ENCODE measurements at places on chromosomes 4 and X.
A peak's percentile ranks its signal among the peaks of the same experiment; 100 is the strongest.

- no peak for DNase-seq
These were observed 65.3 kb downstream of the EFNB1 start for GRCh38 chrX:68894142-68894512.

DNA sequence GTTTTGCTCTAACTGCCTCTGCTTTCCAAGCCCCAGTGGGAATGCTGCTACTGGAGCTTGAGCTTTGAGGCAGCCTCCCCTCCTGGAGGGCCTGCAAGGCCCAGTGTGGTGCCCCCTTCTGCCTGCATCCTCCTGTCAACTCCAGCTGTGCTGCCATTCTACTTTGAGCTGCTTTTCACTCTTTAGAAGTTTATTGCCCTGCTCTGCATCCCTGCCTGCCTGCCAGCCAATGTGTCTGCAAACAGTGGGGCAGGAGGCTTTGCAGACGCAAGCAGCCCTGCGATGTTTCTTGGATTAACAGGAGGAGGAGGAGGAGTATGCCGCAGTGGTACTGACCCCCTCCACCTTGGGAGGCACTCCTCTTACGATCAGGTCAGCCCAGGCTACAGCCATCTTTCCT is 16.4 kb downstream of the TMEM31 start:
- no peak for DNase-seq

GRCh38 chr4:101911616-101912015 is 121.1 kb downstream of the BANK1 start:
- DNase-seq, result no peak

- no peak for DNase-seq
These were observed 66.4 kb downstream of the MOSPD2 start for GRCh38 chrX:14939644-14940043.

GRCh38 chr4:156710365-156711192 is 261.0 kb downstream of the PDGFC start:
- DNase-seq, result no peak

DNA sequence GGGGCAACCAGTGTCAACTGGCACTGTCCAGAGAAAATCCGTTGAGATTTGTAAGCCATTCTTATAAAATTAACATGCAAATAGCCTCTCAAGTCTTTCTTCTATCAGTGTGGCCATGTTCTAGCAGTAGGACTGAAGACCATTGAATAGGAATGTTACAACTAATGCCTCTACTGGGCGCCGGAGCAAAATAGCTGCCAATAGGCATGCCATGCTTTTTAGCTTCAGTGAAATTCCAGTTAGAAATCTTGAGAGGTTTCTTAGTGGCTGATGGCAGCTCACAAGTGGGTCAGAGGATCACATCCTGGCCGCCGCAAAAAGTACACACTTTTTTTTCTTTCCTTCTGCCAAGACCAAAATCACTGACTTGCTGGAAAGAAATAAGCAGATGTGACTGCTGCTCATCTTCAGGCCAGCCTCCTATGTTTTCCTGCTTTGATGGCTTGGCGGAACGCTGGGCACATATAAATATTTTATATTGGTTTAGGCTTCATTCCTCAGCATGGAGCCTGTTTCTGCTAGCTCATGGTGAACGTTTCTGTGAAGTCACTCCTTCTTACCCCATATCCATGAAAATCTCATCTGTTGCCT is 293.1 kb downstream of the TENM3 start:
- DNase-seq, result no peak

DNA sequence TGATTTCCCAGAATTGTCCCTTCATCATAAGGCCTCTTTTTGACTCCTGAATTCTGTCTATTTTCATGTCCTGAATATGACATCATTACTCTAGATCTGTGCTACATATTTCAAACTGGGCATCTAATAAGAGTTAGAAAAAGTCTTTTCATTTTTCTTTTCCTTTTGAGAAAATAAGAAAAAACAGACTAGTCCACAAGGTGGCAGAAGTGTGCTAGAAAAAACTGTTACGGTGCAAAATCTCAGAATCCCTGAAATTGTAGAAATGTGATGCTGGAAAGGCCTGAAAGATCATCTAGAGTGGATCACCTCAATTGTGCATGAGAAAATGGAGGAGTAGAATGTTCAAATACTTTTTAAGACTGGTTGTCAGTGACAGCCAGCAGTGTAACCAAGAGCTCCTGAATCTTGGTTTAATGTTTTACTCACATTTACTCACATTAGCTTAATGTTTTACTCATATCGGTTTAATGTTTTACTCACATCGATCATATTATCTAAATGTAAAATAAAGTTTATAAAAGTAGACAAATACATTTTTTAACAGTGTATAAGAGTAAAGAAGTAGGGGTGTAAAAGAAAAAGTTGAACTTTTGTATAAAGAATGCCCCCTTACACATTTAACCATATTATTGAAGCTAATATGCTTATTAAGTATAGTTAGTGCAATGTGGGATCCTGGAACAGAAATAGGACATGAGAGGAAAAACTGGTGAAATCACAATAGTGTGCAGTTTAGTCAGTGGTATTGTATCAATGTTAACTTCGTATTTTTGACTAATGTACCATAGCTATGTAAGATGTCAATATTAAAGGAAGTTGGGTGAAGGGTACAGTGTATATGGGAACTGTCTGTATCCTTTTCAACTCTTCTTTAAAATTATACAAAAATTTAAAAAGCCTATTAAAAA is 15.2 kb downstream of the ASB11 start:
- DNase-seq, result peak; percentile 19

DNA sequence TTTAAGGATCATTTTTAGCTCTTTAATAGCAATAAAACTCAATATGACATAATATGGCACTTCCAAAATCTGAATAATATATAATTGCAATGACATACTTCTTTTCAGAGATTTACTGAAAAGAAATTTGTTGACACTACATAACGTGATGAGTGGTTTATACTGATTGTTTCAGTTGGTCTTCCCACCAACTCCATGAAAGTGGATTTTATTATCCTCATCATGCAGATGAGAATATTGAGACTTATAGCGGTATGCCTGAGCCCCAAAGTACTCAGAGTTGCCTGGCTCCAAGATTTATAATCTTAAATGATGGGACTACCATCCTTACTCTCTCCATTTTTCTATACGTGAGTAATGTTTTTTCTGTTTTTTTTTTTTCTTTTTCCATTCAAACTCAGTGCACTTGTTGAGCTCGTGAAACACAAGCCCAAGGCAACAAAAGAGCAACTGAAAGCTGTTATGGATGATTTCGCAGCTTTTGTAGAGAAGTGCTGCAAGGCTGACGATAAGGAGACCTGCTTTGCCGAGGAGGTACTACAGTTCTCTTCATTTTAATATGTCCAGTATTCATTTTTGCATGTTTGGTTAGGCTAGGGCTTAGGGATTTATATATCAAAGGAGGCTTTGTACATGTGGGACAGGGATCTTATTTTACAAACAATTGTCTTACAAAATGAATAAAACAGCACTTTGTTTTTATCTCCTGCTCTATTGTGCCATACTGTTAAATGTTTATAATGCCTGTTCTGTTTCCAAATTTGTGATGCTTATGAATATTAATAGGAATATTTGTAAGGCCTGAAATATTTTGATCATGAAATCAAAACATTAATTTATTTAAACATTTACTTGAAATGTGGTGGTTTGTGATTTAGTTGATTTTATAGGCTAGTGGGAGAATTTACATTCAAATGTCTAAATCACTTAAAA is 15.3 kb downstream of the ALB start:
- no peak for DNase-seq

- DNase-seq, result no peak
These were observed 109.3 kb upstream of the USP9X start for GRCh38 chrX:40975951-40976350.

DNA sequence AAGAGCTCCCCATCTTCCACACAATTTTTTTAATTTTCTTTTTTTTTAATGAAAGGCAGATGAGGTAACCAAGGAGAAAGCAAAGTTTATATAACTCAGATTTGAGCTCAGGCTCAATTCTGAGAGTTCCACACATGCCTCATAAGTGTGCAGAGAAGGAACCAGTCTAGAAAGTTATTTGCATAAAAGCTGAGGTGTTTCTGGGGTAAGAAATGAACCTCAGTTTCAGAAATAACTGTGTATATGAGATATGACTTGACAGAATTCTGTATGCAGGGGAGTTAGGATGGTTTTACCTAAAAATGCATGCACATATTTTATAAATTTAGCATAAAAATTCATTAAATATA is 51.3 kb downstream of the DTHD1 start:
- no peak for DNase-seq

GRCh38 chrX:139200793-139201192 is 329.7 kb upstream of the F9 start:
- DNase-seq, result no peak

DNA sequence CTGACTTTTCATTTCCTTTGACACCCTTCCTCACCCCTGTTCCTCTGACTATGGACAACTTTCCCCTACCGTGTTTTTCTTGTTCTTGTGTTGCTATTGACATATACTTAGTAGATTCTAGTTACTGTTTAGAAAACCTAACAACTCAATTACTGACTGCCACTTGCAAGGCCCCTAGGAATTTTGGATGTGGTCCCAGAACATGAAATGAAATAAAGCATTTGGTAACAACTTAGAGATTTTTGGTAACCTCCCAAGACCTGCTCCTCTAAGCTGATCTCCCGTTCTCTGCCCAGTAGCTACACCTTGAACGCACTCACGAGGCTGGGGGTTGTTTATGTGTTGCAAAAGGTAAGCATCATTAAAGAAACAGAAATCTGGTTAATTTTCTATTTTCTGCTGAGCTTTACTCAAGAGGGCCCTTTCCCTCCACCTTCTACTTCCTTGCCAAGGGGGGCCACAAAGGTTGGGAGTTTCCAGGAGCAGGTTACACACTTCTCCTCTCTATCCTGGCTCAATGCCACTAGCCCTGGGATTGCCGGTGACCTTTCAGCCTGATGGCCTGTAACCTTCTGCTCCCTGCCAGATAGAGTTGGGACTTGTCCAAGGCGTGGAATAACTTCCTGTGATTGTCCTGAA is 20.5 kb downstream of the GAB3 start:
- no peak for DNase-seq

- no peak for DNase-seq
These were observed 89.2 kb downstream of the AFAP1 start for GRCh38 chr4:7850489-7850888.

- DNase-seq, result peak; percentile 87
These were observed 43.3 kb upstream of the PDGFC start for GRCh38 chr4:157014621-157015591.

DNA sequence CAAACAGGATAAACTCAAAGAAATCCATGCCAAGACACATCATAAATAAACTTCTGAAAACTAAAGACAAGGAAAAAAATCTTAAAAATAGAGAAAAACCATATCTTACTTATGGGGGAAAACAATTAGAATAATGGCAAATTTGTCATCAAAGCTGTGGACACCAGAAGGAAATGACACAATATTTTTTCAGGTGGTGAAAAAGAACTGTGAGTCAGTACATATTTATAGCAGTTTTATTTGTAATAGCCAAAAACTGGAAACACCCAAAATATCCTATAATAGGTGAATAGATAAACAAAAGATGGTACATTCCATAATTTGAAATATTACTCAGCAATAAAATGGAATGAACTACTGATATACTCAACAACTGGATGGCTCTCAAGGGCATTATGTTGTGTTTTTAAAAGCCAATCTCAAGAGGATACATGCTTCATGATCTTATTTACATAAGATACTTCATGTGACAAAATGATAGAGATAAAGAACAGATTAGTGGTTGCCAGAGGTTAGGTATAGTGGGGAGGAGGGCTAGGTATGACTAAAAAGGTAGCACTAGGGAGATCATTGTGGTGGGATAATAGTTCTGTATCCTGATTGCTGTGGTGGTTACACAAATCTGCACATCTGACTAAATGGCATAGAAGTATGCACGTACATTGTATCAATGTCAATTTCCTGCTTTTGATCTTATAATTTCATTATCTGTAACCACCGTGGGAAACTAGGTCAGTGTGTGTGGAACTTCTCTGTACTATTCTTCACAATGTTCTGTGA is 191.9 kb downstream of the PPP1R2C start:
- DNase-seq, result no peak

DNA sequence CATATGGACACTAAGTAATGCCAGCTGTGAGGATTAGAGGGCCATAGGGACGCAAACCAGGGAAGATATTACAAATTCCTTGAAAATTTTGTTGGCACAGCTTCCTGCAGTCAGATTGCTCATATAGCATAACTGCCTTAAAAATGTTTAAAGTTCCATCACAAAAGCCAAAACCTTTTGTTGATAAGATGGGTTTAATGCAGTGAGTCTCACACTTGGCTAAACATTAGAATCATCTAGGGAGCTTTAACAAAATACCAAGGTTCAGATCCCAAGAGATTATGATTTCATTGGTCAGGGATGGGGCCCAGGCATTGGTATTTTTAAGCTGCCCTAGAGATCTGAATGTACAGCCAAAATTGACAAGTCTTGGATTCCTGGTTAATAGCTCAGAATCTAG is 376.5 kb upstream of the MAD2L1 start:
- no peak for DNase-seq

DNA sequence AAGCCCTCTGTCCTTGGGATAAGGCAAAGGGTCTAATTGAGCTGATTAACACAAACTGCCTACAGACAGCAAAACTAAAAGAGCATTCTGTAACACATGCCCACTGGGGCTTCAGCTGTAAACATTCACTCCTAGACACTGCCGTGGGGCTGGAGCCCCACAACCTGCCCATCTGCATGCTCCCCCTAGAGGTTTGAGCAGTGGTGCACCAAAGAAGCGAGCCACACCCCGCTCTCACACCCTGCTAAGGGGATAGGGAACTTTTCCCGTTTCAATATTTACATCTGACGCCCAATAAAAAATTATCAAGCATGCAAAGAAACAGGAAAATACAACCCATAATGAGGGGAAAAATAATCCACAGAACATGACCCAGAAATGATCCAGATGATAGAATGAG is 46.9 kb upstream of the HSD17B10 start:
- DNase-seq, result peak; percentile 3

GRCh38 chr4:143337600-143338287 is 1.1 kb downstream of the GAB1 start:
- DNase-seq, result peak; percentile 59

DNA sequence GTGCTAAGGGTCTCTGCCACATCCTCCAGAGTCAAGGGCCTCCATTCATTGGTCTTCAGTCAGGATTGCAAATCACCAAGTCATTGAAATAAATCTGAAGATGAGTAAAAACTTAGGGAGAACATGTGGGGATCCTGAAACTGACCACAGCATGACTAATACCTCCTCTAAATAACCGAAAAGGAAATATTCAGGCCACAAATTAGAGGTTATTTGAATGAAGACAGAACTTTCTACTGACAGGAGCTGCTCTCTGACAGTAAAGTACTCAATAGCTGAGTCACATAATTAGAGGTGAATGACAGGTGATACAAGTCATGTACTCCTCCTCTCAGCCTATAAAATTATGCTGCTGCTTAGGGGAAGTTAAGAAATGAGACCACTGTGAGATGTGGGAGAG is 240.2 kb upstream of the F9 start:
- DNase-seq, result no peak

DNA sequence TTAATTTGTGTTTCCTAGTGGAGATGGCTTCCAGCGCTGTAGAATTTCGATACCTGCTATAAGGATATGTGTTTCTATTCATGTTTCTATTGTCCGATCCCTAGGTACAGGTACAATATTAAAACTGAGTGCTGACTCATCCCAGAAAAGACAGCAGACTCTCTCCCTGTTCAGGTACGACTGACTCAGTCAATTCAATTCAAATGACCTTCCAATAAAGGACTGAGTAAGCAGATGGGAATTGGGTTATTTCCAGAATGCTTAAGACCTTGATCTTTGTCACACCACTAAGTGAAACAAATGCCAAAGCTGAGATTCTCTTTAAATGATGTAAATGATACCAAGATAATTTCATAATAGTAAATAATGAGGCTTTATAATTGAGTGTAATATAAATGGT is 1596.9 kb downstream of the RPA4 start:
- DNase-seq, result no peak

- no peak for DNase-seq
These were observed 9.6 kb downstream of the ARSJ start for GRCh38 chr4:113969709-113970334.

Data from ACHN (cell line).